ENCODE measurements at places on chromosomes 4 and X.

GRCh38 chr4:100100985-100101384 lies 89.3 kb downstream of the DDIT4L start:
- no peak for DNase-seq

DNA sequence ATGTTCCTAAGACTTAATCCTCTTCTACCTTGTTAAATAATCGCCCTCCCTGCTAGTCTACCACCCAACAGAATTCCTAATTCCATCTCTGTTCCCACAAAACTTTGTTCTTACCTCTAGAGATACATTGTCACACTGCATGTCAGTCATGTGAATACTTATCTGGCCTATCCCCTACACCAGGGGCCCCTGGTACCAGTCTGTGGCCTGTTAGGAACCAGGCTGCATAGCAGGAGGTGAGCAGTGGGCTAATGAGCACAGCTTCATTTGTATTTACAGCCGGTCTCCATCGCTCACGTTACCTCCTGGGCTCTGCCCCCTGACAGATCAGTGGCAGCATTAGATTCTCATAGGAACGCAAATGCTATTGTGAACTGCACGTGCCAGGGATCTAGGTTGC lies 73.9 kb downstream of the APBB2 start:
- no peak for DNase-seq

DNA sequence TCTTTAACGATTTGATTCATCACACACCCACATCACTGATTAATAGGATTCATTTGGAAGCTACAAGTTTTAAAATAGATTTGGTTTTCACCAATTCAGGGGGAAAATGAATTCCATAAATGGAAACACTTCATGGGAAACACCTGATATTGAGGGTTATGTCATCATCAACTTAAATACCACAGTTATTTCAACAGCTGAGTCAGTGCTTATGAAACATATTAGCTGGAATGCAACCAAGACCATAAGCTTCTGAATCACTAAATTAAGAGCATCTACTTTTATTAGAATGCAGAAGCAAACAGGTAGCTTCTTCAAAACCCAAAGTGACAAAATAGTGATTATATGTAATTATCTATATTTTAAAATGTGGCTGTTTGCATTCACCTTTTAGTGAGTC lies 207.8 kb upstream of the DCAF8L1 start:
- peak; percentile 21 for DNase-seq

DNA sequence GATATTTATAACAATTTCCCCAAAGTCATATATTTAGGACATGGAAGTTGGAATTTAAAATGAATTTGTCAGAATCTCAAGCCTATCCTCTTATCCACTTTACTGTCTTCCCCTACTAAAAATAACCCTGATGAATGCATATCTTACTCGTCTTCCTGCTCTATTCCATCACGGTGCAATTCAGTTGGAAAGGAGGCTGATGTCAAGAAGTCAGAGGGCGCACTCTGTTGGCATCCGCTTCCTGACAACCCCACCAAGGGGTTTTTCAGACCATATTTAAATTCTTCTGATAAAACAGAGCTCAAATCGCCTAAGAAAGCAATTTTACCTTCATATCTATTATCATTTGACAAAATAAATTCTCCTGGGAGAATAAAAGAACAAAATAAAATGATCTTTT lies 233.5 kb downstream of the ARHGAP24 start:
- DNase-seq = no peak

GRCh38 chr4:6826781-6827508 lies 44.4 kb downstream of the KIAA0232 start:
- DNase-seq = no peak

DNA sequence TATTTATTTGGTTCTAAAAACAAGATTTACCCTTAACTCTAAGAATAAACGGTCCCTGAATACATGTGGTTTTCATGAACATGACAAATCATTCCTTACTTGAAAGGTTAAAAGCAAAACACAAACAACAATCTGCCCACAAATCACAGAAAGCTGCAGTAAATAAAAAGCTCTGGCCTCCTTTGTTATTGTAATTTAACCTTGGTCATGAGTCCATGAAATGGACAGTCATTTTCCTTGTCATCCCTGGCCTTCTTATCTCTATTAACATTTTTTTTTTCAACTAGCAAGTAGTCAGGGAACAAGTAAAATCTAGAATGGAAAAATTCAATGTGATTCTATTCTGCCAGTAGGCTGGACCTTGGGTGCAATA lies 92.7 kb downstream of the SCD5 start:
- DNase-seq = no peak

All from trophoblast cell (in vitro differentiated cells and primary cell).